ENCODE measurements at places on chromosomes 7 and 10. TPM values are rescaled to one million over a fixed set of nuclear protein-coding genes. Genes with fewer than 3 reads are reported as not detected.

- DNase-seq: no peak
These were observed 20.7 kb downstream of the ANK3 start for GRCh38 chr10:60368875-60369546.

GRCh38 chr7:960269-960871, 5.9 kb upstream of the ADAP1 start:
- no peak for DNase-seq

GRCh38 chr10:114458955-114459354, 54.7 kb upstream of the AFAP1L2 start:
- DNase-seq: no peak

- no peak for DNase-seq
These were observed 7.5 kb upstream of the CFTR start for GRCh38 chr7:117472335-117472734.

DNA sequence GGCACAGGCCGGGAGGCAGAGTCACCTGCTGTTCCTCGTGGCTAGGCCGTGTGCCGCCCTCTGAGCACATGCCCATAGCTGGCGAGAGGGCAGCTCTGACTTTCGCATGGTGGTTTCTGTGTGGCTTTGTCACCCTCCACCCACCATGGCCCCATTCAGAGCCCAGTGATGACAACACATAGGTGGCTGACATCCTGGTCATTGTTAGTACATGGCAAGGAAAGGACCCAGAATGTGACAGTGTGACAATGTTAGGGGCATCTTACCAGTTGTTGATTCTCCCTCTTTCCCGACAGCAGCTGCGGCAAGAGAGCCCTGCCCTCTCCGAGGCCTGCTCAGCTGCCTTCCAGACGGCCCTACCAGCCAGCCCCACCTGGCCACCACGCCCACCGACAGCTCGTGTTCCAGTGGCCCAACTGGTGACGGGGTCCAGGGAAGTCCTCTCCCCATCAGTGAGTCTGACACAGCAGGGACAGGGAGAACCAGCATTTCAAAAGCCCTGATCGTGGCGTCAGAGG, 52.2 kb downstream of the ZNF467 start:
- DNase-seq: no peak

DNA sequence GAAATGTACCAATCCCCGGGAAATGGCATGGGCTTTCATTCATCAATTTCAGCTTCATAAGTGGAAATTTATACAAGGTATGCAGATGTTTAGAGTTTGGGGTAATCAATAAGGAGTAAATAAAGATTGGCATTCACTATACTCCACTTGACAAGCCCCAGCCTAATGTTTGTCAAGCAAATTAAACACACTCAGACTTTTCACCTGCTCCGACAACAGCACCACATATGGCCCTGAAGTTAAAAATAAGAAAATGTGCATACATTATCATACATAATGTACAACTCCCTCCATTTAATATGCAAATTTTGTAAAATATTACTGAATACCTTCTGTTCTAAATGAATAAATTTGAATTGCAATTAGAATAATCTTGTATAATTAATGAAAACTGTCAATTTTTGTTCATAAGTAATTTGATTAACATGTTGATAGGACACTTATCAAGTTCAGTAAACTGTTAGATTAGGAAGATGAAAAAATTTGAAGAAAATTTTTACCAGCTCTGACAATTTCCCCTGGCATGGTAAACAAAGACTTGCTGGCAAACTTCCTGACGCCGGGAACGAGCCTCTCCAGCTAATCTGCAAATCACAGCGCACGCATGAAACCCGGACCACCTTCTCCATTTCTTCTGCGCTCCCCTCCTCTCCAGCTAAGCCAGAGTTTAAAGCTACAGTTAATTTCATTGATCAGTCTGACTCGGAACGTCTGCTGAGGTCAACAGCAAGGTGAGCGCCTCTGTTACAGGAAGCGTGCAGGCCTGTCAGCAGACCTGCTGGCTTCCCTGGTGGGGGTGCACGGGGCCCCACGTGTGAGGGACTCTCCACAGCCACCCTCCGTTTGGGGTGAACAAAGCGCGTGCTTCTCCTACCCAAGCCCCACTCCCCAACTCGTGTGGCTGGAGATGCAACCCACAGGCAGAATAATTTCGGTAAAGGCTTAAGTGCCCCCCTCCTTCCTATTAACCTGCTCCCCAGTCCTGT, 70.7 kb downstream of the EBF3 start:
- no peak for DNase-seq

- no peak for DNase-seq
These were observed 30.1 kb upstream of the TNKS2 start for GRCh38 chr10:91768123-91768522.

DNA sequence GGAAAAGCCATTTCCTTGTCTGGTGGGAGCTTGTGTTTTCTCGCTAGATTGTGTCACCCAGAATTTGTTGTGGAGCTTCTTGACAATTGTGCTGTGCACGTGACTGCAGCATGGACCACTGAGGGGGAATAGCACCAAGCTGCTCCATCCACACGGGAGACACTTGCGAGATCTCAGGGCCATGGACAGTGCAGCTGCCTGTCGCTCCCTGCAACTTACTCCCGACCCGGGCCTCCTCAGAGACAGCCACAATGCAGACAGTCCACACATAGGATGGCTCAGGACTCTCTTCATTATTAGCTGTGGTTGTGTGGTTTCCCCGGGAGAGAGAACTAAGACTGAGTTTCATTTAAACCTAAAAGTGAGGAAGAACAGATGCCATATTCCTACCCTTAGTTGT, 673.2 kb upstream of the GALNT17 start:
- no peak for DNase-seq

GRCh38 chr7:44697136-44698045, 51.3 kb upstream of the ZMIZ2 start:
- no peak for DNase-seq

GRCh38 chr7:92598310-92598981, 8.3 kb upstream of the FAM133B start:
- no peak for DNase-seq

ANLN gene
- 15.4 TPM for total RNA-seq

ALOX5 gene
- 18.7 TPM for total RNA-seq

EXOC4 gene
- total RNA-seq: 49.9 TPM

NPSR1 gene
- total RNA-seq: not detected
